CD4-positive, alpha-beta T cell treated with Interleukin-2 at 100 ng/mL for 4 hours (primary cell): ENCODE measurements at places on chromosomes 6 and 20.

- no peak for DNase-seq
Observed at GRCh38 chr6:4031442-4031841, 47.5 kb downstream of the FAM217A start.

DNA sequence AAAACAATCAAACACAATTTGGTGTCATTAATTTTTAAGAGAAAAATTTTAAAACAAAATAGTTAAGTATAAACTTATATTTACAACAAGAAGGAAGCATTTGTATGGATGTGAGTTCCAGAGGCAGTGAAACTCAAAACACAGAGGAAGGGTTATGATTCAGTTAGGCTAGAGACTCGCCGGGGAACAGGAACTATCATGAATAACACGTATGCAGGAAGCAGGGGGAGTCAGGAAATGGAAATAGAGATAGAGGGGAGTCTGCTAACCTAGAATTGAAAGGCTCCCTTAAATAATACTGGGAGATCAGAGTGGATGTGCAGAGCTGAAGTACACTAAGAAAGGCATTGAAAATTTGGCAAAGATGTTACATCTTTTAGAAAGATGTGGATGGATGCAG is 14.2 kb upstream of the HLA-DRB1 start:
- no peak for DNase-seq

- DNase-seq, result no peak
Observed at GRCh38 chr6:94570581-94570980, 1006.8 kb upstream of the MANEA start.

- DNase-seq, result no peak
Observed at GRCh38 chr6:26534681-26535465, 3.3 kb upstream of the HMGN4 start.

GRCh38 chr6:162653808-162654207 is 73.8 kb downstream of the PRKN start:
- no peak for DNase-seq

DNA sequence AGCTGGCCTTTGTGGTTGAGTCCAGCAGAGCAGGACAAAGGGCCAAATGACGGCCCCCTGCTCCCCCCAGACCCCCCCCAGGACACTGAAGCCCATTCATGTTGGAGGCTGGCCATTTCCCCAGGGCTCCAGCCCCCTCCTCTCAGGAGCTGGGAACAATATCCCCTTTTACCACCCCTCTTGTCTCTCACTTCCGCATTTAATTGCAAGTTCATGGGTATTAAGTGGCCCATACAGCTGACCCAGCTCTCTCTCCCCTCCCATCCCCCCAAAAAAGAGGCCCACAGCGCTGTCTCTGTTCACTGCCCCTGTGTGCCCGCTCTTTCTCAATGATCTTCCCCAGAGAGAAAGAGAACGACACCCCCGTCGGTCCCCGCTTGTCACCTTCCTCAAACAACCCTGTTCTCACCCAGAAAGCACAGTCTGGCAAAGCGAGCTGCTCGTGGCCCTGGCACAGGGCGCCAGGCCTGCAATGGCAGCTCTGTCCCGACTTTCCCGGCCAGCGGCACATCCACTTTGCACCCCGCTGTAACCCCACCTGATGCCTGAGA is 30.4 kb downstream of the PREX1 start:
- no peak for DNase-seq

DNA sequence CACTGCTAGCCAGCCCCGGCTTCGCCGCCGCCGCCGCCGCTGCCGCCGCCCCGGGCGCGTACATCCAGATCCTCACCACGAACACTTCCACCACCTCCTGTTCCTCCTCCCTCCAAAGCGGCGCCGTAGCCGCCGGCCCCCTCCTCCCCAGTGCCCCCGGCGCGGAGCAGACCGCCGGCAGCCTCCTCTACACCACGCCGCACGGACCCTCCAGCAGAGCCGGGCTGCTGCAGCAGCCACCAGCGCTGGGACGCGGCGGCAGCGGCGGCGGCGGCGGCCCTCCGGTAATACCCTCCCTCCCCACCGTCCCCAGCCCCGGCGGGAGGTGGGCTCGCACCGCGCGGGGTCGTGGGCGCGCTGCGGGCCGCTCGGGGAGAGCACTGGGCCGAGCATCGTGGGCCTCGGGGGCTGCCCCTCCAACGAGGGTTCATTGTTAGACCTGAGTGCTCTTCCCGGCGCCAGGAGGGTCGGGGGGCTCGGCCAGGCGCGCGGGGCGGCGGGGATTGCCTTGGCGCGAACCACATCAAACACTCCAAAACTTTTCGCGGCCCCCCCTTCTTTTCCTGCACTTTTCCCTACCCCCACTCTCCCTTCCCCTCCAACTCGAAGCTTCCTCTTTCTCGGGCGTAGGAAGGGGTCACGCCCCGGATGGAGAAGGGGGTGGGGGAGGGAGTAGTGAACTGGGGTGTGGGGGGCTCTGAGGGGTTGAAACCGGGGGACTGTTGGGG is 827 bp downstream of the E2F3 start:
- DNase-seq, result peak; percentile 21

GRCh38 chr20:63532449-63532971 is 4.7 kb downstream of the PTK6 start:
- no peak for DNase-seq

DNA sequence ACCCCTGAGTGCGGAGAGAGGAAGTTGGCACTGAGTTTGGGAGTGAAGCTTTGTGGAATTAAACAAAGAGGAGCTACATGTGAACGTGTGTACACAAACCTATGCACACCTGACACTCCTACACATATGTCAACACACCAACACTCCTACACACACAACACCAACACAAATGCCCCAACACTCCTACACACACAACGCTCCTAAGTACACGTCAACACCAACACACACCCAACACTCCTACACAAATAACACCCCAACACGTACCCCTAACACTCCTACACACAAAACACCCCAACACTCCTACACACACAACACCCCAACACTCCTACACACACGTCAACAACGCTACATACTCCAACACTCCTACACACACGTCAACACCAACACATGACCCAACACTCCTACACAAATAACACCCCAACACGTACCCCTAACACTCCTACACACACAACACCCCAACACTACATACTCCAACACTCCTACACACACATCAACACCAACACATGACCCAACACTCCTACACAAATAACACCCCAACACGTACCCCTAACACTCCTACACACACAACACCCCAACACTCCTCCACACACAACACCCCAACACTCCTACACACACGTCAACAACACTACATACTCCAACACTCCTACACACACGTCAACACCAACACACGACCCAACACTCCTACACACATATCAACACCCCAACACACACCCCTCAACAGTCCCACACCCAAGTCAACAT is 40.1 kb upstream of the ZBP1 start:
- no peak for DNase-seq
